ENCODE measurements at places on chromosomes 4 and X.

DNA sequence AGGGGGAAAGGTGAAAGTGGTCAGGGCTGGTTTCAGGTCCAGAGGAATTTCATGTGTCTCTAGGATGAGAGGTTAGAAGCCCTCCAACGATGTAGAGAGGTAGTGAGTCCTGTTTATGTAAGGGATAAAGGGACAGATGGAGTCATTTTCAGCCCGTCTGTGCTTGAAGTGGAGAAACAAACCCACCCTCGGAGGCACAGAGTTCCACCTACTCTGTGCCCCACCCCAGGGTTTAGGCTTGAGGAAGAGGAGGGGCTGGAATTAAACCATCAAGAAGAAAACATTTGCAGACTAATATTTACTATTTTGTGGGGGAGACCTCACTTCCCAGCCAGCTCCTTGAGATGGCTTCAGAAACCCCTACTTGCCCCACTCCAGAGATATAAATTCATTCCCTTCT, 868 bp upstream of the GNL3L start:
- no peak for DNase-seq

GRCh38 chr4:62006108-62006507, 806.0 kb downstream of the ADGRL3 start:
- DNase-seq = no peak

DNA sequence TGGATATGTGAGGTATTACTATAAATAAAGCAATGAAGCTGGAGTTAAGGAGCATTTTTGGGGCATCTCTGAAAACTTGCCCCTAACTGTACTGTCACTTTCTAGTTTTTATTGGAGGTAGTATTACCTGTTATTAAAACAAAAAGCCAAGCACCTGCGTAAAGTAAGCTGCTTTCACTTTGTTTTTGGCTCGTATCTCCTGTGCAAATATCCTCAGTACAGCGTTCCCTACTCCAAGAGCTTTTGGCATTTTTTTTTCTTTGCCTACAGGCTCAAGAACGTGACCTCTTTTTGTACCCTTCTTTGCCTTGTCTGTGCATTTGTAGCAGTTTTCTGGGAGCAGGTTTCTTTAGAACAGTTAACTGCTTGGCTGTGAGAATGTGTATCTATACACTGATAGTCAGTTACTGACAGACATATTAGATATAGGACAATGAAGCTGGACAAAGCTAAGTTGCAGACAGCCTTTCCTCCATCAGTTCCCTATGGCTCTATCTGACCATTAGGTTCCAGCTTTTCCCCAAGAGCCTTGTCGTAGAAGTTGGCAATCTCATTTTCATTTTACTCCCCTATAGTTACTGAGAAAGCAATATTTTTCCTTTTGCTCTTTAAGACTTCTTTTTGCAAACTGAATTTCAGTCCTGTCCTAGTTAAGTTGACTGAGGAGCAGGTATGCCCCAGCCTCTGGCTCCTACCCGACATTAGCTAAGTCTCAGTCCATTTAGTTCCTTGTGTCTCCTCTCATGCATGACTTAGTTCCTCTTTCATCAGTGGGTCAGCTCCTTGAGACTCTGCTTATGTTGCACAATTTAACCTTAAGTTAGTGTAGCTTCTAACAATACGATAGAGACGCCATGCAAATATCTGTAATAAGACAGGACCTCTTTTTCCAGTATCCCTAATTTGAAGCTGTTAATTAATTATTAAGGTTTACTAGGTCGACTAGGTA, 71.5 kb upstream of the HPRT1 start:
- DNase-seq = no peak

DNA sequence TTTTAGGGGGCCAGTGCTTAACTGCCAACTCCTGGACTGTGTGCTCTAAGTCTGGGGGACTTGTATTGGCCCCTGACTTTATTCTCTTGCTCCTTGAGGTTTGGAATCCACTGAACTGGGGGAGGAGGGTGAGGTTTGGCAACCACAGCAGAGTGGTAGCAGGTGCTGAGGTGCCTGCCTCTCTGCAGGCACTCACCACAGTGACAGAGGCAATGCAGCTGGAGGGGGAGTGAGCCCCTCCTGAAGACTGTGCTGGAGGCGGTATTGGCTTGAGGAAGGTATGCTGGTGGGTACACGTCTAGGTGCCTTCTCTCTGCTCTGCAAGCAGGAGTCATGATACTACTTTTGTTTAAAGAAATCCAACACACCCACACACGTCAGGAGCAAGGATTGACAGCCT, 24.6 kb downstream of the CFAP299 start:
- no peak for DNase-seq

DNA sequence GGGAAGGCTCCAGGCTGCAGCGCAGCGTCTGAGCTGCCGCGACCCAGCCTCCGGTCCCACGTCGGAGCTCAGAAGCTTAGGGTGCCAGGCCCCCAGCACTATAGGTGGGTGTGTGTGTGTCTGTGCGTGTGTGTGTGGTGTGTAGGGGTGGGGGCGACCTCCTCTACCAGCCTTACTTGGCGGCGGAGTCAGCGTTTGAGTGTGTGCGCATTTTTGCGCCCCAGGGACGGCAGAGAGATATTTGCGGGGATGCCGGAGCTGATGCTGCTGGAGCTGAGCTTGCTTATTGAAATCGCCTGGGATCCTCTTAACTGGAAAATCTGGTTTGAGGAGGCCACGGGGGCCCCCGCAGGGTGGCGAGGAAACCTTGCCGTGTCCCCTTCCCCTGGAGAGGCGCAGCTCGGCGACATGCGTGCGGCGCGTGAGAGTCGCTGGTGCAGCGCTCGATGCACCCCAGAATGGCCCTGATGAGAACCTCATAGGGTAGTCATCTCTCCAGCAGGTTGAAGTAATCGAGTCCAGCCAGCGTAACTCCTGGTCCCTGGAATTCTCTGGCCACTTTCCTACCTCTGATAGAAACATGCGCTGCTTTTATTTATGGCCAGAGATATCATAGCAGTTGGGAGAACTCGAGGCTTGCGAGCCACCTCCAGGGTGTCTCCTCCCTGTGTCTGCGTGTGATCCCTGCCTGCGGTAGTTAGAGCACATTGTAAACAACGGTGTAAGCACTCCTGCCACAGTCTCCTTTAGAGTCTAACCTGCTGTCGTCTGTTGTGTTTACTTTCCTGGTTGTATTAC, 2.7 kb downstream of the ADGRL3 start:
- DNase-seq = no peak

- no peak for DNase-seq
These were observed 52.2 kb downstream of the SPATA18 start for GRCh38 chr4:52103319-52103718.

DNA sequence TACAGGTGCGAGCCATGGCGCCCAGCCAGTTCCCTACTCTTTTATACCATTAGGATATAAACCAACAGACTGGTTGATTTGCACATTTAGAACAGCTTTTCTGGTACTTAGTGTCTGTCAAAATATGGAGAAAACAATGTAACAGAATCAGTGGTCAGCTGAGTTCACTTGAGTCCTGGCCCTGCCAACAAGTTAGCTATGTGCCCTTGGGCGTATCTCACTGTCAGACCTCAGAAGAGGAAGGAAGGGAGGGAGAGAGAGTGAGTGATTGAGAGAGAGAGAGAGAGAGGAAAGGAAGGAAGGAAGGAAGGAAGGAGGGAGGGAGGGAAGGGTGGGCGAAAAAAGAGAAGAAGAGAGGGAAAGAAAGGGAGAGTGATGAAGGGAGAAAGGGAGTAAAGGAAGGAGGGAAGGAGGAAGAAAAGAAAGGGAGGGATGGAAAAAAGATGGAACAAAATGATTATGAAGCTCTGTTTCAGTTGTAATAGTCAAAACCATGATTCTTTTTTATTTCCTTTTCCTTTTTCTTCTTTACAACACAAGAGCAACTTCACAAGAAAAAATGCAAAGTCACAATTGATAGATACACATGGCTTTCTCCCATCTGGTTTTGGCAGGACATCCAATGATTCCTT, 55.7 kb upstream of the PDGFRA start:
- DNase-seq = no peak

DNA sequence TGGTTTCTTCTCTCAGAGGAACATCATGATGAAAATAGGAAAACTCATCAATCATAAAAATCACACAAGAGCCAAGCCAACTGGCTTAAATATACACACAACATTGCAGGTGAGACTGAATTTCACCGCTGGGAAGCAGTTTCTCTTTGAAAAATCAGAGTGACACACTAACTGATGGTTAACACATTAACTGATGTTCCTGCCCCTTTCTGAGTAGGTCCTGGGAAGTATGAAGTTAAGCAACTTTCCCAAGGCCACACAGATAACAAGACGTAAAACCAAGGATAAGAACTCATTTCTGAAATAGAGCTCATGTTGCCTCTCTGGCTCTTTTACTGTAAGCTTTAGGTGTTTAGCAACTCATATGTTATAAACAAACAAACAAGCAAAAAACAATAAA, 813.7 kb upstream of the HS3ST1 start:
- no peak for DNase-seq

- DNase-seq = no peak
These were observed 47.2 kb downstream of the FAM114A1 start for GRCh38 chr4:38914854-38915253.

DNA sequence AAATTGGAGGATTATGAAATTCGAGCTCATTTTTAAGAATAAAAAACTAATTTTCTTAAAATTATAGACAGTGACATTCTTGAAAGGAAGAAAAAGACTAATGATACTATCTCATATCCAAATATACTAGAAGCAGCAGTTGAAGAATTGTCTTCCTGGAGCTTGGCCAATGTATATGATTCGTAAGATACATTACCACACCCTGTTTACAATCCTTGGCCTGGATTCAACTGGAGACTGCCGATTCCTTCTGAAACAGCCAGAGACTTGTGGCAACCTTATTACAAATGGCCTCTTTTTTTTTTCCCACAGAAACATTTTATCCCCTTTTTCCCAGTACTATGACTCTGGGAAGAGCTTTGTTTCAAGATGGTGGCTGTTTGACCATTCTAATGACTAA, 571.2 kb upstream of the FAT1 start:
- DNase-seq = no peak

- no peak for DNase-seq
These were observed 31.0 kb downstream of the F8 start for GRCh38 chrX:154991476-154991875.

GRCh38 chr4:6886886-6887285, 22.7 kb upstream of the TBC1D14 start:
- DNase-seq = no peak

DNA sequence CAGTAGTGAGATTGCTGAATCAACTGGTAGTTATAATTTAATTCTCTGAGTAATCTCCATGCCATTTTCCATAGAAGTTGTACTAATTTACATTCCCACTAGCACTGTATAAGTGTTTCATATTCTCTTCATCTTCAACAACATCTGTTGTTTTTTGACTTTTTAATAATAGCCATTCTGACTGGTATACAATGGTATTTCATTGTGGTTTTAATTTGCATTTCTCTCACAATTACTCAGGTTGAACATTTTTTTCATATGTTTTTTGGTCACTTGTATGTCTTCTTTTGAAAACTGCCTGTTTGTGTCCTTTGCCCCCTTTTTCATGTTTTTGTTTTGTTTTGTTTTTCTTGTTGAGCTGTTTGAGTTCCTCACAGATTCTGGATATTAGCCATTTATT, 880.2 kb downstream of the RAPGEF2 start:
- DNase-seq = no peak

DNA sequence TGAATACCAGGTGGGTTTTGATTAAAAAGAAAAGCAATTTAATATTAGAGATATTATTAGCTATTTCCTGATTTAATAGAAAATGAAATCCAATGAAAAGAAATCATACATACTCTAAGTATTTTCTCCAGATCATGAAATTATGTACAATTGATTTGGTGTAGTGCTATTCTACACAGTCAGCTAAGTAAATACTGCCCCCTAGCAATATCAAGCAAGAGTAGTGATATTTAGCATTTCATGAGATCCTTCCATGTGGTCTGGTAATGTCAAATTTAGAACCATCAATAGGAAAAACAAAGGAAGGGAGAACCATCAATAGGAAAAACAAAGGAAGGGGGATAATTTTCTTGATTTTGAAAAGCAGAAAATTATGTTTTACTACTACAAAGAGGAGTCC, 114.6 kb downstream of the TBCK start:
- DNase-seq = no peak

- no peak for DNase-seq
These were observed 137.5 kb downstream of the PALLD start for GRCh38 chr4:168634276-168634802.

GRCh38 chr4:10640561-10641201, 43.9 kb downstream of the CLNK start:
- DNase-seq = no peak

DNA sequence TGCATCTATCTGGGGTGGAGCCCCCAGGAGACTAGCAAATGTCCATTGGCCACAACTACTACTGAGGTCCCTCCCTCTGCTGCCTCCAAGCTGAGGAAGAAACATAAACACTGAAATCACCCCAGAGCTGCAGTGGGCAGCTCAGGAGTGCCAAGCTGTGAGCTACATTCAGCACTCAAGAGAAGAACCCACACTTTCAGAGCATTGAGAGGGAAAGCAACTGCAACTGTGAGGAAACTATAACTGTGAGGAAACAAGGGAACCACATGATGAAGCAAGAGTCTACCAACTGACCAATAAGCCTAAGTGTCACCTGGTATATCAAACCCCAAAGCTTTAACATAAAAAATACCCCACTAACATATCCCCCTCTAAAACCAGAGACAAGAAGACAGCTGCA, 373.5 kb upstream of the TACR3 start:
- DNase-seq = no peak

DNA sequence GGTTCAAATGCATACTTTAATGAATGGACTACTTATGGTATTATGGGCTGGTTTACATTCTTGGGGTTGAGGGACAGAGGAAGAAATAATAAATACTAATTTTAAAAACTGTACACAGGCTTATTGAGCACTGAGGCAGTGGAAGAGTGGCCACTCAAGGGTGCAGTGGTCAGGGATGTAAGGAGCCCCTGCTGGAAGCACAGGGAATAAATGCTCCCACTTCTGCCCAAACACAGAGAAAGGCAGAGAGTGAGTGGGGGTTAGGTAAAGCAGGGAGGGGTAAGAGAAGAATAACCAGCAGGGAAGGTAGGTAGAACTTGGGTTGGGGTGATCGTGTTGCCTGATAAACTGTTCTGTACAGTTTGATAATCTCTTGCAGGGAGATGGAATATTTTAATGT, 60.0 kb downstream of the GAB1 start:
- DNase-seq = no peak

DNA sequence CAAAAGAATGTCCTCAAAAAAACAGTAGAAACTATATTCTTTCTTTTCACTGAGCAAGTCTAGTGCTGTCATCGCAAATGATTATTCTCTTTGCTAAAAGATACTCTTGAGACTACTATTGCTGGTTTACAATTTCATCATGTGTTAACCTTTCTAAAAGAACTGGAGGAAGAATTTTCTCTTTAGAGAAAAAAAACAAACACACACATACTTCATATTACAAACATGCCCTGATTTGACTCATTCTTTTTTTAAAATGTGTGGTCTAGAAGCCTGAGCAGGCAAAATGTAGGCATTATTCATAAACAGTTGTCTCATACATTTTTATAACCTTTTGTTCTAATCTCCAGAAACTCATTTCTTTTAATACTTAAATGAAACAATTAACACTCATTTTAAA, 60.6 kb upstream of the FAT4 start:
- DNase-seq = no peak

All from stimulated activated CD8-positive, alpha-beta memory T cell treated with anti-CD3 and anti-CD28 coated beads, Interleukin-15, amount 100 ng/mL, for 4 hours (primary cell).